ENCODE measurements at places on chromosomes 13 and 19.

- no peak for DNase-seq
These were observed 54.9 kb downstream of the AP1M1 start for GRCh38 chr19:16252459-16253205.

- DNase-seq, result no peak
These were observed 235.1 kb downstream of the UQCRFS1 start for GRCh38 chr19:28977826-28978225.

- DNase-seq, result no peak
These were observed 116.2 kb downstream of the KLF12 start for GRCh38 chr13:74018062-74018431.

- DNase-seq, result no peak
These were observed 10.3 kb downstream of the GJB6 start for GRCh38 chr13:20221772-20222171.

- no peak for DNase-seq
These were observed 111.8 kb upstream of the UQCRFS1 start for GRCh38 chr19:29324717-29325116.

GRCh38 chr13:80888390-80888789 is 547.5 kb upstream of the SPRY2 start:
- no peak for DNase-seq
